ENCODE measurements at places on chromosomes 13 and 19.

DNA sequence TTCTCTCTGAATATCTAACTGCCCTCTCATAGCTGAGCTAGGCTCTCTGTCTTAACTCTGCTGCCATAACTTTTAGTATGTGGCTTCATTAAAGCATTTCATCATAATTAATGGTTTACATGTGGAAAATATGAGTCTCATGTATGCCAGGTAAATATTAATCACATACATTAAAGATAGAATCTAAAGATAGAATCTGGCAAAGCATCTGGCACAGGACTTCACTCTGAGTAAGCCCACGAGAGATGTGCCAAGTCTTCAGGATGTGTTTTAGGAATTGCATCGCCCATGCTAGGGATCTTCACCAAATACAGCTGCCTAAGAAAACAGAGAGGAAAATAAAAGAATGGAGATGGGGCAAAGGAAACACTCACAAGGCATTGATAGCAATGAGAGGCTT, 285.8 kb downstream of the DIAPH3 start:
- no peak for DNase-seq

DNA sequence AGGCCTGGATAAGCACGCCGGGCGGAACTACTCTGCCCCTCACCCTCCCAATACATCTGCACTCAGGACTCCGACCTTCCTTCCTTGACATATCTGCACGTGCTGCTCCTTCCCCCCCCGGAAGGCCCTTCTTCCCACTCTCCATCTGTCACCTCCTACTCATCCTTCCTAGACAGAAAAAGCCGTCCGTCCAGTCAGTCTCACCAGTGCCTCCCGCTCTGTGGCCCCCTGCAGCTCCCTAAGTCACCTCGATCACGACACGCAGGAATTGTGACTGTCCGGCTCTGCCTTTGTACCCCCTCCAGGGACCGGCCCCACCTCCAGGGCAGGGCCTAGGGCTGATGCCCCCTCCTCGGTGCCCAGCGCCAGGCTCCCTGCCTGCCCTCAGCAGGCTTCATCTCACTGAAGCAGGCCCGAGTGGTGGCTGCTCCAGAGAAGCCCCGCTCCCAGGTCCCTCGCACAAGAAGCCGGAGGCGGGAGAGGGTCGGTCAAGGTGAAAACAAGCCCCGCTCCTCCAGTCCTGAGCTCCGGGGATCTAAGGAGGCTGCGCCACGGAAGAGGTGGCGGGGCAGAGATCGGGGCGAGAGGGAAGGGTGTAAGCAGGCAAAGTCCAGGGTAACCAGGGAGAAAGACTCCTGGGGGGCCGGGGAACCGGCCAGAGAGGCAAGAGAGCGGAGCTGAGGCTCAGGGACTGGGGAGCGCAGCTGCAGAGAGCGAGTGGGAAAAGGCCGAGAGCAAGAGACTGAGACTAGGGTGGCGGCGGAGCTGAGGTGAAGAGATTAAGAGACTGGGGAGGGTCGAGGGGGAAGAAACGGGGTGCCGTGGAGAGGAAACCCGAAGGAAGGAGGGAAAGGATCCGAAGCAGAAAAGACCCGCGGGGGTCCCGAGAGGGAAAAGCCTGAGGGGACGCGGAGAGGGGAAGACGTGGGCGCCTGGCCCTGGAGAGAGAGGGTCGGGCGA, 1.1 kb downstream of the PPP6R1 start:
- peak; percentile 71 for DNase-seq

- no peak for DNase-seq
These were observed 3.2 kb upstream of the GSX1 start for GRCh38 chr13:27789153-27789494.

DNA sequence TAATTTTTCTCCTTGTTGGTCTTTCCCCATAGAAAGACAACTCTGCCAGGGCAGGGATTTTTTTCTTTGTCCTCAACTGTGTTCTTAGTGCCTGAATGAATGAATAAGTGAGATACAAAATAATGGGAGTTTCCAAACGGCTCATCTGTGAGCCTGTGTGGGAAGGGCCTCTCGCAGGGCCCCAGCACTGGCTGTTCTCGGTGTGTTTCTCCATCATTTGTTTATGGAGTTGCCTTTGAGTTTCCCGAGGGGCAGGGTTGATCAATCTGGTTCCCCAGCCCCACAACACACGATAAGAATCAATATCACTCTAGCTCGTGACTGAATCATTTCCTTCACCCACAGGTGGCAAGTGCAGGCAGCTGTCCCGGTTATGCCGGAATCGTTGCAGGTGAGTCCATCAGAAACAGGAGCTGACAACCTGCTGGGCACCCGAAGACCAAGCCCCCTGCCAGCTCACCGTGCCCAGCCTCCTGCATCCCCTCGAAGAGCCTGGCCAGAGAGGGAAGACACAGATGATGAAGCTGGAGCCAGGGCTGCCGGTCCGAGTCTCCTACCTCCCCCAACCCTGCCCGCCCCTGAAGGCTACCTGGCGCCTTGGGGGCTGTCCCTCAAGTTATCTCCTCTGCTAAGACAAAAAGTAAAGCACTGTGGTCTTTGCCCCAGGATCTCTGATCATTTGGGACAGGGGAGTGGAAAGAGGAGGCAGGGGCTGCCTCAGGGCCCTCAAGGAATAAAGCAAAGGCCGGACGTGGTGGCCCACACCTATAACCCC, 14.9 kb downstream of the FXYD5 start:
- peak; percentile 50 for DNase-seq

GRCh38 chr19:50795664-50796073, 5.5 kb downstream of the ACP4 start:
- peak; percentile 69 for DNase-seq

- no peak for DNase-seq
These were observed 68.4 kb downstream of the HSPH1 start for GRCh38 chr13:31093145-31093885.

DNA sequence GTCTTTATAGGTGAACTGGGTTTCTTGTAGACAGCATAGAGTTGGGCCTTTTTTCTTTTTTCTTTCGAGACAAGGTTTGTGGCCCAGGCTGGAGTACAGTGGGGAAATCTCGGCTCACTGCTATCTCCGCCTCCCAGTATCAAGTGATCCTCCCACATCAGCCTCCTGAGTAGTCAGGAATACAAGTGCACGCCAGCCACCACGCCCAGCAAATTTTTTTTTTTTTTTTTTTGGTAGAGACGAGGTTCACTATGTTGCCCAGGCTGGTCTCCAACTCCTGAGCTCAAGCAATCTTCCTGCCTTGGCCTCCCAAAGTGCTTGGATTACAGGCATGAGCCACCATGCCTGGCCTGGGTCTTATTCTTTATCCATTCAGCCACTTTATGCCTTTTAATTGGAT, 5.1 kb upstream of the CALM3 start:
- no peak for DNase-seq

DNA sequence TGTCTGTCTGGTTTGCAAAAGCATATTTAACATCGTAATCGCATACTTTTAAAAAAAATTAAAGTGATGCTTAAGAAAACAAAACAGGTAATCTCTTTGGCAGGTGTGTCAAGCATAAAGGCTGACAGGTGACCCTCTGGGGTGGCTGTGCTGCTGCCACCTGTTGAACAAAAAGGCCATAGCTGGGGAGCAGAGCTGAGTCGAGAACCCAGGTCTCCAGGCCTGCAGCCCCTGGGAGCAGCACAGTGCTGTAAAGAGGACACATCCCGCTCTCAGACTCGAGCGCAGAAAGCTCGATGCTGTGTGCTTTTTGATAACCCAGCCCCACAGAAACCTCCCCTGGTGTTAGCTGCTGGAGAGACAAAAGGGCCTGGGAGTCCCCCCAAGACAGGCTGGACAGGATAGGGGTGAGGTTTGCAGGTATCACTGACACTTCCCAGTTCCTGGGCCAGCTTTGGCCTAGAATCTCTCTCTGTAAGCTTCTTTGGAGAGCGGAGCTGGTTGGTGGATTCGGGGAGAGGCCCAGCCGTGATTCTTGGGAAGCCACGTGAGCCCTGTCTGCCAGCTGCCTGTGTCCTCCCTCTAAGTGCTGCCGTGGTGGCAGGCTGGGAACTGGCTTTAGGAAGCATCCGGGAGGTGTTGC, 66.9 kb downstream of the C13orf42 start:
- DNase-seq, result no peak

GRCh38 chr19:39296906-39297305, 699 bp downstream of the IFNL1 start:
- DNase-seq, result no peak

DNA sequence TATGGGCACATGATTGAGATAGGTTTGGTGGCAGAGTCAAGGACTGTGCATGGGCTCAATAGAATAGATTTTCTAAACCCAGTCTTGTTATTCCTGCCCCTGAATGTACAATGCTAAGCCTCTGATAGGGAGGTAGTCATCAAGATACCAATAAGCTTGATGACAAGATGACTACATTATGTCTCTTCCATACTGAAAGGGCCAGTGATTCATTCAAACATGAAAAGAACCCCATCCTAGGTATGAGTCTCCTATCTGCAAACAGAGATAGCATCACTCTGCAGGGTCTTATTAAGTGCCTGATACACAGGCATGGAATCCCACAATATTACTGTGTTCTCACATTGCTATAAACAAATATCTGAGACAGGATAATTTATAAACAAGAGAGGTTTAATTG, 40.3 kb upstream of the UFM1 start:
- no peak for DNase-seq

GRCh38 chr13:19781526-19781925, 1.2 kb downstream of the PSPC1 start:
- no peak for DNase-seq

DNA sequence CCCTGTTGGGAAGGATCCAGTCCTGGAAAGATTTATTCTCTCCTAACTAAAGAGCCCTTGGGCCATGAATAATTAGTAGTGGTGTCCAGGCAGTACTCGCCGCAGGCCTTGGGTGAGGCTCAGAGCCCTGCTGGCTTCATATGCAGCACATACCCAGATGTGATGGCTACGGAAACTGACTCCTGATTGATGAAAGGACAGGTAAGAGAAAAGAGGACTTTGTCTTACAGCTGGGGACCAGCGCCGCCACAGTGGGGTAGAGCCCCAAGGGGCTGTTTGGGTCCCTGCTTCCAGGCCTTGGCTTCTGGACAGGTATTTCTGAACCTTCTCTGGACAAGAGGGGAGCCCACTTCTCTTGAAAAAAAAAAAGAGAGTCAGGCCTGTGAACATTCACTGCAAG, 1680.8 kb downstream of the EFNB2 start:
- no peak for DNase-seq

GRCh38 chr13:77952276-77952675, 33.6 kb upstream of the EDNRB start:
- DNase-seq, result no peak

- no peak for DNase-seq
These were observed 960.7 kb upstream of the PCDH9 start for GRCh38 chr13:68190818-68191217.

GRCh38 chr13:40205771-40206240, 460.6 kb downstream of the FOXO1 start:
- no peak for DNase-seq

- DNase-seq, result no peak
These were observed 25.8 kb downstream of the LACC1 start for GRCh38 chr13:43905435-43906031.

- no peak for DNase-seq
These were observed 55.2 kb upstream of the GPR183 start for GRCh38 chr13:99362362-99362761.

DNA sequence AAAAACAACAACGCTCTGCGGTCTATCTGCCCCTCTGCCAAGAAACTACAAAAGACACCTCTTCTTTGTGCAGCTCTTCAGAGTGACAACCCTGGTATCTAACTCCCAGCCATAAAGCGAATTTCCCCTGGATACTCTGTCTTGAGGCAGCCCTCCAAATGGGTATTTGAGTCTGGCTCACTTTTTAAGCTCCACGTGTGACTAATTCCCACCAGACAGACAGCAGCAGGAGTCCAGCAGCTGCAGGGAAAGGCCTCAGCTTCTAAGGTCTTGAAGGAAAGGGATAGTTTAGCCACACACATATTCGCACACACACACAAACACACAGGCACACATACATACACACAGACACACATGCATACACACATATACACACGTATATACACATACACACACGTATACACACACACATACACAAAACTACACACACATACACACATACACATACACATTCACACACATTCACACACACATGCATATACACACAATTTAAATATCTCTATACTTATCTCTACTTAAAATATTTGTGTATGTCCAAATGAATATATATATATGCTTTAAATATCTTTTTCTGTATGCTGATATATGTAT, 188.8 kb downstream of the TSHZ3 start:
- no peak for DNase-seq

GRCh38 chr19:46668662-46669061, 7.7 kb upstream of the DACT3 start:
- DNase-seq, result no peak

GRCh38 chr19:45558399-45558878, 26.2 kb downstream of the OPA3 start:
- peak; percentile 72 for DNase-seq

DNA sequence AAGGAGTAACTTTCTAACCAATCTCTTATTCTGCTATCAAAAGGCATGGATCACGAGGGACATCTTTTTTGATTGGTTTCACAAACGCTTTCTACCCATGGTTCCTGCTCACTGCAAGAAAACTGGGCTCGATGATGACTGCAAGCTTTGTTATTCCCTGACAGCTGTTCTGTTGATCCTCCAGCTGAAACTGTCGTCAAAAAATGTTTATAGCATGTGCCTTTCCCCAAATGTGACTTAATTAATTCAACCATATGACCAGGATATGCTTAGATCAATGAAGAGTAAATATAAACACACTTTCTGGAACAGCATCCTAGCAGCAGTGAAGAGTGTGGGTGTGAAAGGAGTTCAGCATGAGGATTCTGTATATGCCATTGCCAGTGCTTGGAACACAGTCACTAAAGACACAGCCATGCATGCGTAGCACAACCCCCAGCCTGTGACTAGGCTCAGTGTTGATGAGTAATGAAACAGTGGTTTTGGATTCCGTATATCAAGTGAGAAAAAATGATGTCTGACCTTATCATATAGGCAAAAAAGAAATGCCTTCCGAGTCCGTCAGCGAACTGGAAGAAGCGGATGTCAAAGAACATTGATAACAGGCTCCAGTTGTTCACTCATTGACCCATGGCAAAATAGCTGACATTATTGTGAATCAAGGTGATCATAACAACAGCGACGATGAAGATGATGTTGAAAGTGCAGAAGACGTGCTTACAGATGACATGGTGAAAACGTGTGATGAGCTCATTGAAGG, 347.4 kb downstream of the FGF9 start:
- DNase-seq, result no peak

GRCh38 chr13:93199856-93200255, 26.8 kb upstream of the GPC6 start:
- DNase-seq, result no peak

- DNase-seq, result no peak
These were observed 67.0 kb downstream of the ABCC4 start for GRCh38 chr13:95234242-95234641.

GRCh38 chr19:40101813-40102212, 11.1 kb upstream of the ZNF780A start:
- DNase-seq, result no peak

Data from activated CD8-positive, alpha-beta memory T cell treated with anti-CD3 and anti-CD28 coated beads, Interleukin-2, amount 50 U/mL, for 48 hours (primary cell).